ENCODE measurements at places on chromosomes 7 and 10. TPM values are rescaled to one million over a fixed set of nuclear protein-coding genes. Genes with fewer than 3 reads are reported as not detected.

DNA sequence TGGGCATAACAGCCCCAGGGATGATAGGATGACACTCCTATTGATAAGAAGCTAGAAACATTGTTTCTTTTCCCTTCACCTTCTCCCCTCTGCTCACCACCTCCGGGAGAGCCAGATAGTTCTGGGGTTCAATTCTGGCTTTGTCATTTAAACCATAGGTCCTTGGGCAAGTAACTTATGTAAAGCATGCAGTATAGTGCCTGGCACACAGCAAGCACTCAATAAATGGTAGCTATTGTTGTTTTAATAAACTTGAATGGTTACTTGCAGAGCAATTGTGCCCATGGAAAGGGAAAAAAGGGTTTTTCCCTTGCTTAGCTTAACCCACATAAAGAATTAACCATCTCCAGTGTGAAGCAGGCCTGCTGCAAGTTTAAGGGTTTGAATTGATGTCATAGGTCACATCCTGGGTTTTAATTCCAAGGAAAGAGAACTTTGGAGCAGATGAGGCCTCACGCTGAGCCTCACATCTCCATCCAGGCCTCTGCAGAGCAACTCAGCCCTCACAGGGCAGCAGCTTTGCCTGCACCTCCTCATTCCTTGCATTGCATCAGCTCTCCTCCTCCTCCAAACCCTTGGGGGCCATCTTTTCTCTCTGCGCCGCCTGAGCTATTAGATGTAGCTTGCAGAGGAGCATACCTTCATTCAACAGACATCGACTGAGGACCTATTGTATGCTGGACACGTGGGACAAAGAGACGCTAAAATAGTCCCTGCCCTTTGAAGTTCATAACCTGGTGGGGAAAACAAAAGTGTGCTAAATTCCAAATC is 22.9 kb downstream of the ZNF775 start:
- DNase-seq: no peak

GRCh38 chr10:28664369-28664740 is 13.0 kb upstream of the BAMBI start:
- no peak for DNase-seq

- DNase-seq: no peak
Observed at GRCh38 chr7:90999989-91000979, 263.9 kb upstream of the FZD1 start.

GRCh38 chr7:44604941-44605340 is 1.5 kb upstream of the OGDH start:
- no peak for DNase-seq

DNA sequence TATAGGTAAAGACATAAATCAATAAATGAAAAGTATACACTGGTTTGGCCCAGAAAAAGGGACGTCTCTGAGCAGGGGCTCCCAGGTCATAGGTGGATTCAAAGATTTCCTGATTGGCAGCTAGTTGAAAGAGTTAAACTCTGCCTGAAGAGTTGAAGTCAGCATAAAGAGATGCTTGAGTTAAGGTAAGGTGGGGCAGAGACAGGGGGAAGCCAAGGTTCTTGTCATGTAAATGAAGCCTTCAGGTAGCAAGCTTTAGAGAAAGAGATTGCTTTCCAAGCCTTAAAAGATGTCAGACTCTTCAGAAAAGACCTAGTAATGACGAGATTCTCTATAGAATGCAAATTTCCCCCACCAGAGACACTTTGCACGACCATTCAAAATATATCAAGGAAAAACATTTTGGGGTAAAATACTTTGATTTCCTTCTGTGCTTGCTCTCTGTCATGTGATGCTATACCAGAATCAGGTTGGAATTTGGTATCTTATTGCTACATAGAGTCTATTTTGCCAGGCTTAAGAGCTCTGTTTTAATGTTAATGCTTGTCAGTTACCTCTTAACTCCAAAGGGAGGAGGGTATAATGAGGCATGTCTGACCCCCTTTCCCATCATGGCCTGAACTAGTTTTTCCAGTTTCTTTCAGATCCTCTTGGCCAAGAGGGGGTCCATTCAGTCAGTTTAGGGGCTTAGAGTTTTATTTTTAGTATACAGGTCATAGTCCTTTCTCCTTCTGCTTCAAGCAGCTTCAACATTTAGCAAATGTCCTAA is 429.6 kb downstream of the ADRA2A start:
- no peak for DNase-seq

GRCh38 chr10:33288127-33288526 is 46.3 kb downstream of the NRP1 start:
- DNase-seq: no peak

- DNase-seq: no peak
Observed at GRCh38 chr10:120732643-120733313, 118.4 kb upstream of the WDR11 start.

- no peak for DNase-seq
Observed at GRCh38 chr7:117274951-117275350, 47.9 kb downstream of the WNT2 start.

- DNase-seq: no peak
Observed at GRCh38 chr7:146176860-146177259, 60.3 kb downstream of the CNTNAP2 start.

DNA sequence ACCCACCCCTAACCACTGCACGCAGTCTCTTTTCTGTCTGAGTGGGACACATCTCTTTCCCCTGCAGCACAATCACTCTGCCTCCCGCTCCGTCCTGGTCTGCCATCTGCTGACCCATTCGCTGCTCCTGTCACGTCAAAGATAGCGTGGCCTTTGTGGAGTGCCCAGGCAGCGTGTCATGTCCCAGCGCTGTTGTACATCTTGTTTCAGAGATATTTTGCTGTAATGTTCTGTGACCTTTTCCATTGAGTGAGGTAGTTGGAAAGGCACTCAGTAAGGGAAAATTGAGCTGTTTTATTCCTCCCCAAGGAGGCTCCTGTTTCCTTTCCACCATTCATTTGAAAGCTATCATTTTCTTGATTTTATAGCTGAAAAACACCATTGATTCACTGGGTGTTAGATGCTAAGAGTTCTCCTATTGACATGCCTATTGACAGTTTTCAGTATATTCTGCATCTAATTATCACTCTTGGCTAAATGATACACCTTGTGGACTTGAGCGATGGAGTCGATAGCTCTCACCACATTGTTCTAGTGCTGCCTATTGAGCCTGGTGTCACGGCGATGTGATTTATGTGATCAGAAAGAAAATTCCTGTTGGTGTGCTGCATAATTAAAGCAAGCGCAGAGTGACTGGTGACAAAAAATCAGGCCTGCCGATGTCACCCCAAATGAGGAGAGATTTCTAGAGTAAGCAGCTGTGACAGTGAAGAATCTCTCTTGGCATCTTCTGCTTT is 372.6 kb downstream of the LRMDA start:
- no peak for DNase-seq

GRCh38 chr7:105256761-105257231 is 131.9 kb downstream of the SRPK2 start:
- DNase-seq: no peak

DNA sequence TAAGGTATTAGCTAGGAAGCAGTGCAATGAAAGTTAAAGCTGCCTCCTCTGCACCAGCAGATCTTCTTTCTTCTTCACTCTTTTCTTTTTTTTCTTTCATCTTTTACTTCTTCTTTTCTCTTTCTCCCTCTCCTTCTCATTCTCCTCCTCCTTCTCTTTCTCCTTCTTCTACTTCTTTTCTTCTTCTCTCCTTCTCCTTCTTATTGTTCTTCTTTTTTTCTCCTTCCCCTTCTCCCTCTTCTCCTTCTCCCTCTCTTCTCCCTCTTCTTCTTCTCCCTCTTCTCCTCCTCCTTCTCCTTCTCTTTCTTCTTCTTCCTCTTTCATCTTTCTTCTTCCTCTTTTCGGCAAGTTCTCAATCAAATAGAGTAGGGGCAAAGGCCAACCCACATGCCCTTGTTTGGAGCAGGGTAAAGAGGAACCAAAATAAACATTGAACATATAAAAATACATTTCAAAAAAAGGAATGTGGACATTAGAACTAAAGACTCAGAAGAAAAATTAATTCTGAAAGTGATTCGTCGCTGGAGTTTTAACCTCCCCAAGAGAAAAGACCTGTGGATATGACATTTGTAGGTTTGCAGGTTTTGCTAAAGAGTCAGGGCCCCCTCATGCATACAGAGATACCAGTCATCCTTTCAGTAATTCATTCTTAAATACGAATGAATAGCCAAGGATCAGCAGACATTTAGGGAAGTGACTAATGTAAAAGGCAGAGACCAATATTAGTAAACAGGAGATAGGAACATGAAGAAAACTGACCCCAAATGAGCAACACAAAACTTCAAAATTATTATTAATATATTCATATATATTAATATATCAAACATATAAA is 93.0 kb upstream of the RSU1 start:
- DNase-seq: no peak

DNA sequence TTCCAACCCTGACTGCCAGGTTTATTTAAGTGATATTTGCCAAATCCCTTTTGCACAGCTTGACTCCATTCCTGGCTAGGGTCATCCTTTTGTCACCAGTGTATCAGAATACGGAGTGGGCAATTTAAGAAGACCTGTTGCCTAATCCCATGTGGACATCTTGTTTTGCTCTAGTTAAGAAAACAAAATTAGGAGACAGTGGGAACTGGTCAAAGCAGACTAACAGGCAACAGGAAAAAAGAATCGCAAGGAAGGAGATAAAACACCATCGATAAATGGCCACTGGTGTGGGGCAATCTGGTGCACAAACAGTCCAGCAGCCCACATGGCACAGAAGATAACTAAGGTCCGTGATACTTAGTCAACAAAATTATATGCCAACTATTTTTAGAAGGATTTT is 21.4 kb downstream of the KDM7A start:
- no peak for DNase-seq

GRCh38 chr7:16187131-16187530 is 234.2 kb downstream of the CRPPA start:
- no peak for DNase-seq

GRCh38 chr7:141860207-141860606 is 18.9 kb upstream of the PRSS37 start:
- DNase-seq: no peak

GRCh38 chr10:122421742-122422141 is 32.7 kb upstream of the ARMS2 start:
- no peak for DNase-seq

DNA sequence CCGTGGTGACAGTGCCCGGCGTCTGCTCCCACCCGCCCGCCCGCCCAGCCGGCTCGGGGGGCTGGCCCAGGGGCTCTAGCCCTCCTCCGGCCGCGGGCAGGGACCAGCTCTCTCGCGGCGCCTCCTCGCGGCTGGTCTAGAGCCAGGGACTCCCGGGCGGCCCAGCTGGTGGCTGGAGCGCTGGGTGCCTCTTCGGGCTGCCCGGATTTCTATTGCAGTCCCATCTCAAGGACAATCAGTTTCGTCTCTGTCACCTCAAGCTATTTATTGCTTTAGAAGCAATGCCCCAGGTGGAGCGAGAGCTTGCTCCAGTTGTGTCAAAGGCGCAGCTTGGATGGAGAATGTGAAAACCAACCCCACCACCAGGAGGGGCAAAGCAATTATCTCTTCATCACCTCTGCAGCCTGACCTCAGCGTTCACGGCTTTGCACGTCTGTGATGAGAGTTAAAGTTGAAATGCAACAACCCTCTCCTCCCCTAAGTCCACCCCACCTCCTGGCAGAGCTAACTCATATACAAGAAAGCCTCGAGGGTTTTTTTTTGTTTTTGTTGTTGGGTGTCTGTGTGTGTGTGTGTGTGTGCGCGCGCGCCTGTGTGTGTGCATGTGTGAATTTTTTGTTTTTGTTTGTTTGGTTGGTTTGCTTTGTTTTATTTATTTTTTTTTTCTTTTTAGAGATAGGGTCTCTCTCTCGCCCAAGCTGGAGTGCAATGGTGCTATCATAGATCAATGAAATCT is at the start of gene ITGA8:
TSS of gene ITGA8 (minus strand) at position 24 of the 736 bp plus-strand sequence. CDS start 151 bp downstream, outside the sequence.
- DNase-seq: no peak

- DNase-seq: no peak
Observed at GRCh38 chr10:69242040-69242851, 22.1 kb downstream of the HKDC1 start.

DNA sequence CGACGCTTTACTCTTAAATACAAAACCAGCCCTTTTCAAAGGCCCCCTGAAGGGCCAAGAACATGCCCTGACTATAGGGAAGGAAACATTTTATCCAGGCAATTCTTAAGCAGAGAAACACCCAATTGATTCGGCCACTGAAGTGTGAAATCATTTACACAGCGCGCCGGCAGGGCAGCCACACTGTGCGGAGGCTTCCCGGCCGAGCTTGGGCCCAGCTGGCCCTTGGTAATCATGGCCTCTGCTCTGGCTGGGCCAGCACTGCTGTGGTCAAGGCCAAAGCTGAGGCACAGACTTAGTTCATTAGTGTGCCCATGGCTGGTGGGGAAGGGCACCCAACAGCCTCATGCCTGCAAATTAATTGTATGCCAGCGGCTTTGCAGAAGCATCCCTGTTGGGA is 143.7 kb upstream of the HABP2 start:
- no peak for DNase-seq

DNA sequence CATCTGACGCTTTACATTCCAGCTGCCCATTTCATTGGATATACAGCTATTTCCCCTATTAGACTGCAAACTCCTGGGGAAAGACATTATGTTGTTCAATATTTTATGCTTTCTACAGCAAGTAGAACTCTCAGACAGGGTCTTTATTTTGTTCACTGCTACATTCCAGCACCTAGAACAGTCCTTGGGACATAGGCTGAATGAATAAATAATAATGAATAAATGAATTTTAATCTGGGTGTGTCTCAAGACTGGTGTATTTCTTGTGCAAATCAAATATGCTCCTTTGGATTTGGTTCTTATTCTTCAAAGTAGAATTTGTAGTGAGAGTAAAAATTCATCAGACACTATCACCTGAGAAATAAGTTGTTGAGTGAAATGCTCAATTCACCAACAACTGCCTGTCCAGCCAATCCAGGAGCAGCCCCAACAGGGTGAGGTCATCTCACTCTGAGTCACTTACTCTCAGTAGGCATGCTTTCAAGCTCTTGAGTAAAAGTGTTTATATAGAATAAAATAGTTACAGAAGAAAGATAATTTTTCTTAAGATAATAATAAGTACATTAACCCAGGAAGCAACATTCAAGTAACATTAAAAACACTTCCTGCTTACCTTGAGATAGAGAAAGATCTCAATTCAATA is 287.5 kb upstream of the NPVF start:
- no peak for DNase-seq

GRCh38 chr10:112558476-112559142 is 111.6 kb downstream of the VTI1A start:
- DNase-seq: no peak

GRCh38 chr10:28359334-28359733 is 56.5 kb upstream of the MPP7 start:
- DNase-seq: no peak

The MYL7 gene
- total RNA-seq: not detected

The HELLS gene
- 69.5 TPM for total RNA-seq

The OR2A42 gene
- total RNA-seq: under 0.01 TPM

The FOXP2 gene
- total RNA-seq: not detected

The CYP26C1 gene
- total RNA-seq: 0.33 TPM

The P4HA1 gene
- total RNA-seq: 94.1 TPM

The GBX1 gene
- not detected for total RNA-seq

The RTKN2 gene
- total RNA-seq: 0.49 TPM

Data from pulmonary artery endothelial cell (primary cell).